ENCODE measurements at places on chromosomes 5 and 9.

GRCh38 chr5:172453206-172453985 lies 929 bp downstream of the SH3PXD2B start:
- no peak for DNase-seq

DNA sequence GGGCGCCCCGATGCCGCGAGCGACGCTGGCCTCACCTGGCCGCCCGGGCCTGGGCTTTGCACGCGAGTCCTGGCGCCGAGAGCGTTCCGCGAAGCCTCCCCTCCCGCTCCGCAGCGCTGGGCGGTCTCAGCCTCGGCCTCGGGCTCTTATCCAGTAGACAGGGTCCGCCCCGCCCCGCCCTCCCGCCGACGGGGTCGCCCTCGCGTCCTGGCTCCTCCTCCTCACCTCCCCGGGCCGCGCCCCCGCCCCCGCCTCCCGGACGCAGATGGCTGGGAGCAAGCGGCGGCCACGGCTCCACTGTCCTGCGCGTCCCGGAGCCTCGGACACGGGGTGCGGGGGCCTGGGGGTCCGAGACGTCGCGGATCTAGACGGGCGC lies at the start of gene SLC6A3:
SLC6A3 (minus strand) TSS at position 128 of the 376 bp plus-strand sequence. CDS start 2,243 bp downstream, outside the sequence.
- no peak for DNase-seq

GRCh38 chr5:139271201-139272027 lies 22.1 kb upstream of the MATR3 start:
- DNase-seq = no peak

DNA sequence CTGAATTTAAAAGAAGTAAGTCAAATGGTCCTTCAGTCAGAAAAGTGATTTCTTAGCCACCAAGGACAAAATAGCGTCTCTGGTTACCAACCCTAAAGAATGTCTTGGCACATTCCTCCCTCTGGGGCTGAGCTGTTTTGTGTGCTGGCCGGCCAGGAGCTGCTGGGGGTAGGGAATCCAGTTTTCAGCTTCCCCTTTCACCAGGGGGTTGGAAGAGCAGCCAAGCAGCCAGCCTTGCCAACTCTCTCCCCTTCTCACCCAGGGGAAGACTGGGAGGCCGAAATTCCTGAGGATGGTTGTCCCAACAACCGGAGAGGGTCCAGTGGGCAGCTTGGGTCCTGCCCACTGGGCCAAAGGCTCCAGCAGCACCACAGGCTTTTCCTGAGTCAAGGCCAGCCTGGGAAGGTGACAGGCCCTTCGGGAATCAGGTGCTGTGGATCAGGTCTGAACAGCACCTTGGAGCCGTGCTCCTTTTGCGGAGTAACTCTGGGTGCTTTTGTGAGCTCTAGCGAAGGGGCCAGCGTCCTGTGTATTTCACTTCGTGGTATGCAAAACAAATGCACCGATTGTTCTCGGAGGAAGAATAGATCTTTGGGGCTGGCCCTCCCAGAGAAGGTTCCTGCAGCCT lies 4.2 kb downstream of the WWC1 start:
- no peak for DNase-seq

All from NCI-H1105 (cell line).